ENCODE measurements at places on chromosomes 2 and 18. TPM values are rescaled to one million over a fixed set of nuclear protein-coding genes. Genes with fewer than 3 reads are reported as not detected.

UGT1A10 gene
- total RNA-seq = 47.5 TPM

LYG2 gene
- total RNA-seq = not detected

PXDN gene
- total RNA-seq = 31.1 TPM

IFIH1 gene
- total RNA-seq = 15.9 TPM

SKOR2 gene
- total RNA-seq = not detected

GREB1L gene
- 0.40 TPM for total RNA-seq

GALNT14 gene
- total RNA-seq = 7.6 TPM

CNDP1 gene
- total RNA-seq = 4.0 TPM

ELOA2 gene
- total RNA-seq = not detected

TUBB6 gene
- total RNA-seq = 57.2 TPM

L3MBTL4 gene
- total RNA-seq = 16.1 TPM

CIDEA gene
- not detected for total RNA-seq

DNAH6 gene
- 0.46 TPM for total RNA-seq

ADCYAP1 gene
- total RNA-seq = 1.1 TPM

MC4R gene
- not detected for total RNA-seq

- DNase-seq = no peak
Measured at GRCh38 chr18:24002479-24002878, 12.1 kb upstream of the TTC39C start.

- no peak for DNase-seq
Measured at GRCh38 chr2:221431477-221431876, 140.6 kb downstream of the EPHA4 start.

- DNase-seq = peak; percentile 56
Measured at GRCh38 chr2:29293830-29294438, 178.7 kb downstream of the CLIP4 start.

DNA sequence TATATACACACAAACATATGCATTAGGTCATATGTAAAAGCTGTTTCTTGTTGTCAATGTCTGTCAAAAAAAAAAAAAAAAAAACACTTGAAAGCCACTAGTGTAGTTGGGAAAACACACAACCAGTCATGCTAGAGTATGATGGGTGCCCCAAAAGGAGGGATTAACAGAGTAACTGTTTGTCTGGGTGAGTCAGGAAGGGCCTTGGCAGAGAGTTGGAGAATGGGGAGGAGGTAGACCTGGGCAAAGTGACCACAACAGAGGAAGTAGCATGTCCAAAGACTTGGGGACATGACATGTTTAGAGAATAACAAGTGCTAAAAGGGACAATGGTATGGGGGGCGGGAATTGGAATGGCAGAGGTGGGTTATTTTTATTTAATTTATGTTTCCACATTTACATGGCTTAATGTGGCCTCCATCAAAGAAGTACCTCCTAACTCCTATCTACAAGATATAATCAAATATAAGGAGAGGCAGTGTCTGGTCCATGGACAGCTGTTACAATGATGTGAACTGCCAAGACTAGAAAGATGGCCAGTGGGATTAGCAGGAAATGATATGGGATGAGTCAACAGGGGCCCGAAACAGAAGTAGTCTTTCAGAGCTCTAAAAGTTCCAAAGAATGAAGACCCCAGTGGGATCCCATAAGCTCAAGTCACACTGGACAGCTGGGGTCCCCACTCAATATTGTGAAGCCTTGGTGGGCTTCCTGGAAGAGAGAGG, 99.9 kb upstream of the ZFP36L2 start:
- DNase-seq = no peak

DNA sequence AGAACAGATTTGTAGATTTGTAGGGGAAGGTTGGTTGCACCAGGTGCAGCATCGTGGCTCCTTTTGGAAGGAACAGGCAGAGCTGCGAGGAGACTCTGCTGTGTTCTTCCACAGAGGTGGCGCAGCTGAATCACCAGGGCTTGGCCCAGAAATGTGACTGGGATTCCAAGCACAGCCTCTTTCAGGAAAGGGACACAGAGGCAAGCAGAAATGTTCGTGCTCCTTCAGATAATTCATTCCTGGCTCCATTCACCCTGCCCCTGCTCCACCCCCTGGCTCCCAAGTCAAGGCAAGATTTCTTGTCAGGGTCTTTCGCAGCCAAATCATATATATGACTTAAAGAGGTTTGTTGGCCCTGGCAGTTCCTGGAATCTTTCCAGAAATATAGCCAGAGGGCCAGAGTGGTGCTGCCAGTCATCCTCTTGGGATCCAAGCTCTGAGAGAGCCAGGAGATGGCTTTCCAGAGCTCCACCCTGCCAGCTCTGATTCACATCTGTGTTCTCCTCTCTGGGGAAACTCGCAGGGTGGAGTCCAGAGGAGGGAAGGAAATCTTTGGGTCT, 203.9 kb upstream of the TANK start:
- no peak for DNase-seq

DNA sequence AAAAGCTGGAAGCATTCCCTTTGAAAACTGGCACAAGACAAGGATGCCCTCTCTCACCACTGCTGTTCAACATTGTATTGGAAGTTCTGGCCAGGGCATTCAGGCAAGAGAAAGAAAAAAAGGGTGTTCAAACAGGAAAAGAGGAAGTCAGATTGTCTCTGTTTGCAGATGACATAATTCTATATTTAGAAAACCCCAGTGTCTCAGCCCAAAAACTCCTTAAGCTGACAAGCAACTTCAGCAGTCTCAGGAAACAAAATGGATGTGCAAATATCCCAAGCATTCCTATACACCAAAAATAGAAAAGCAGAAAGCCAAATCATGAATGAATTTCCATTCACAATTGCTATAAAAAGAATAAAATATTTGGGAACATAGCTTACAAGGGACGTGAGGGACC, 11.1 kb downstream of the SLC8A1 start:
- DNase-seq = no peak

- no peak for DNase-seq
Measured at GRCh38 chr18:79786304-79786703, 11.4 kb upstream of the KCNG2 start.

DNA sequence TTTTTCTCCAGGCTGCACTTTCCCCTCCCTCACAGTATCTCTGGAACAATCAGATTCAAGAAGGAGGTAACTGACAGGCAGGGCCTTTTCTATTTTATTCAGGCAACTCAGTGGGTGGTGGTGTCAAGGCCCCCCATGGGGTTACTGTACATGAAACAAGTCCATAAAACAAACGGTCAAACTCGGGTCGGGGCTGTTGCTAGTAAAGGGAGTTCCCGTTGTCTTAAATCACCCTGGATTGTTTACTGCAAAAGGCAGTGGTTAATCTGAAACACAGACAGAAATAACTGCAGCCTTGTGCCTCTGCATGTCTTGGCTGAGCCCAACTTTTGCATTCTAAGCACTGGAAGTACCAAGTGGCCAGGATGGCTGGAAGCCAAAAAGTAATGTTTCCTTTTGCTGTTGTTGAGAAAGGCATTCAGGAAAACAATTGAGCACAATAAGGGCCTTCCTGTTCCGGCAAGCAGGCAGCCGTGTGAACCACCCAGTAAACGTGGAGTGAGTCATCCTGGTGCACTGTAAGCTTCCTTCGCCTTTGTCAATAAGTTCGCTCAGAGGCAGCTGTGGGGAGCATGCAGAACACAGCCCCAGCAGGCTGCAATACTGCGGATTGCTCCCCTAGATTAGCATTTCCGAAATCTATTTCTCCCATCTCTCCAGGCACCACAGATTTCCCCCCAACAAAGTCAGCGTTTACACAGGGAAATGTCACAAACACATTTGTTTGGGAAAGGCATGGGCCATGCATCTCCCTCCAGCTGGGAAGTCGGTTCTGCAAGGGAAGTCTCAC, 149.6 kb downstream of the IRS1 start:
- DNase-seq = peak; percentile 86

GRCh38 chr2:215793747-215794595, 219.4 kb downstream of the MREG start:
- DNase-seq = peak; percentile 63

GRCh38 chr2:130749078-130749477, 6.3 kb upstream of the AMER3 start:
- DNase-seq = no peak

- DNase-seq = no peak
Measured at GRCh38 chr2:28142386-28142785, 250.3 kb upstream of the FOSL2 start.

DNA sequence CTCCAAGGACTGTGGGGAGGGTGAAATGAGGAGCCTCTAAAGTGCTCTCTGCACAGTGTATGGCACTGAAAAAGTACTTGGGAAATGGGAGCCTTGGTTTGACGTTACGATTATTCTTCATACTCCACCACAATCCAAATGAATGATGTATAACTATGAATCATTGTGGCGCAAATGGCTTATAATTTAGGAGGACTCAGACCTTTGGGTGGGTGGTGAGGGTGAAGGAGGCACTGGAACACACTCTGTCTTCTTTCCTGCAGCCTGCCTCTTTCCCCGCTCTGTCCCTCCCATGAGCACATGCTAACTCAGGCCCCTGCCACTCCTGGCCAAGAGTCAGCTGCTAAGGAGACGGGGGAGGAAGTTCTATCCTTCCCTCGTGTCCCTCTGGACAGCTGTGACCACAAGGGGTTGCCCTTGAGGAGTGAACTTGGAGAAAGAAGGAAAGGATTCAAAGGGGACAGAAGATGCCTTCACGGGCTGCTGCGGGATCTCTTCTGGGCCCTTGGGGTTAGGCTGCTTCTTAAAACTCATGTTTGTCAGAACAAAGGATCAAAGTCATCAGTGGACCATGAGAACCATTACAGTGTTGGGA, 36.5 kb downstream of the POLR1A start:
- no peak for DNase-seq

DNA sequence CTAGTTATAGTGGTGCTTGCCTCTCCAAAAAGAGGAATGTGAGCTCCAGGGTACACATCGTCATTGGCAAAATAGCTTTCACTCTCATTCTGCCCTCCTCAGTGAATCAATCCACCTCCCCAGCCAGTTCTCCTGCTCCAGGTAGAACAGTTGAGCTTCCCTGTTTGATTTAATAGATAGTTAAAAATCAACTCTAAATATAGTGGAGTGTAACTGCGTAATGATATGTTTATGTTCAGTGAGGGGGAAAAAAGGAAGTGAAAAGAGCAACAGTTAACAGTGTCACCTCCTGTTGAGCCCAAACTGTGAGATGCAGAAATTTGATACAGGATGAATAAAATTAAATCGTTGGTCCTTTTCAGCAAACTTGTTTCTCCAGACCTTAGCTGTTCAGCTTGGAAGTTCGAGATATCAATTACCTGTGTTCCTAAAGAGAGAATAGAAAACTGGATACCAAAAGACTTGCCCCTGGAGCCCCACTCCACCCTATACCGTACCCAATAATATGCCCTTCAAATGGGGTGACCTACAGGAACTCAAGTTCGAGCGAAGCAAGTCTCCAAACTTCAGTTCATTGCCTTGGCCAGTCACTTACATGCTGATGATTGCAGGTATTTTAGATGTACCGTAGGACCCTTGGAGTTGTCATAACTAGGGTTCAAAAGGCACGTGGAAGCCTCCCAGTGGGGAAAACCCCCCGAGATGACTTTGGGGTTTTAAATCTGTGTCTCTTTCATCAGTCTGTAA, 708.4 kb downstream of the RNF144A start:
- no peak for DNase-seq

- DNase-seq = no peak
Measured at GRCh38 chr2:11775384-11775783, 29.0 kb downstream of the LPIN1 start.

GRCh38 chr2:149664896-149665295, 77.3 kb upstream of the MMADHC start:
- no peak for DNase-seq

GRCh38 chr2:171491292-171491691, 31.0 kb upstream of the CYBRD1 start:
- no peak for DNase-seq

GRCh38 chr2:181655519-181655918, 1.4 kb downstream of the CERKL start:
- no peak for DNase-seq

DNA sequence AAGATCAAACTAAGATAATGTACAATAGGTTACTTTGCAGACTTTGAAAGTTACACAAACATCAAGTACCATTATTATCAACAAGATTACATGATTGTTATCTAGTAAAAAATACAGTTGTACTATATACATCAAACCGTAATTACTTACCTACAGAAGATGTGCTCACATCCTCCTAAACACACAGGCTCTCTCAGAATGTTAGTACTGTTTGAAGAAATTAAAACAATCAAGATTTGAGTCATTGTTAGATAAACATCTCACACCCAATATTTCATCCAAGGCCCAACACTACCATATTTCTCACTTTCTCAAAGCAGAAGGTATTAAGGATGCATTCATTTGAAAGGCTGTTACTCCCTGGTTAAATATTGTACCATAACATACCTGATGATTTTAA, 12.6 kb downstream of the BARD1 start:
- no peak for DNase-seq

- no peak for DNase-seq
Measured at GRCh38 chr2:65589667-65590066, 157.3 kb upstream of the SPRED2 start.

DNA sequence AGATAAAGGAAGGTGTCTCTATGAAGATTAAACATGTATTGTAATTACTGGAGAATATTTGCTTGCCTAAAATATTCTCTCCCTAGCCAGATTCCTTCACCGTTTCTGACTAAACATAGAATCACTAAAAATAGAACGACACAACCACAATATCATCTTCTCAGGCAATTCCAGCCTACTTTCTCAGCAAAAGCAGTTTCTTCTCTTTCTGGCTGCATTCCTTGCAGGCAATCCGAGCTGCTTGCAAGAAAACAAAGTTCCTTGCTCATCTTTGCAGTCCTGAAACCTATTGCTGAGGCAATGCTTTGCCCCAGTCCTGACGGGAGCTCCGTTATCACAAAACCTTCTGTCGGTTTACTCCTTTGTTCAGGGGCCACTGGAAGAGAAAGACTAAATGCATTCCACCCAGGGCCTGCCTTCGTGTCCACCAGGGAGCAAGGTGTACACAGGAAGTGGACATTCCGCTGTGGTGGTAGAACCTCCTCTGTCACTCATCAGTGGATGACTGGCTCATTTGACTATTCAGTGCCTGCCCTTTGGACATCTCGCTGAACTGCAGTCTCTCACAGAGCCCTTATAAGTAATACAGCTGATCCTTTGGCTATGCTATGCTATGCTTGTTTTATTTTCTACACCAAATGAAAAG, 239.2 kb upstream of the DOK6 start:
- no peak for DNase-seq

- no peak for DNase-seq
Measured at GRCh38 chr2:168907940-168908662, 7.0 kb downstream of the G6PC2 start.

DNA sequence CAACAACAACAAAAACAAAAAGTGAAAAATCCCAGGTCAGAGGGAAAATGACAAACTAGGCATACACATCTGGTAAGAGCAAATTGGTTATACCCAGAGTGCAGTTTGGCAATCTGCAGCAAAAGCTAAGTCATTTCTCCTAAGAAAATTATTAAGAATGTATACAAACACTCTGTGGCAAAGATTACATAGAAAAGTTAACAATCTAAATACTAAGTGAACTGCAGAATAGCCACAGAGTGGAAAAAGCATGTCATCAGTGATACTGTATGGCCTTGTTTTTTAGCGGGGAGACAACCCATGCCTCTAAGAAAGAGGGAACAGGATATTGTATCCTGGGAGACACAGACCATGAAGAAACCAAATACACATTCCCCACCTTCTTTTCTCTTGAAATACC, 136.0 kb upstream of the ITGB6 start:
- no peak for DNase-seq

- no peak for DNase-seq
Measured at GRCh38 chr18:29882620-29883019, 1159.9 kb downstream of the DSC3 start.
